Activated B cell treated with CpG ODN at 0.5 μM for 24 hours (primary cell): ENCODE measurements at places on chromosomes 5 and 9. TPM values are rescaled to one million over a fixed set of nuclear protein-coding genes. Genes with fewer than 3 reads are reported as not detected.

COL27A1 gene
- 0.33 and 0.44 TPM in 2 replicates for total RNA-seq

BOD1 gene
- 28.9 and 32.4 TPM in 2 replicates for total RNA-seq

GFRA3 gene
- total RNA-seq = not detected in 2 replicates

BARHL1 gene
- not detected in 2 replicates for total RNA-seq

TGFBR1 gene
- total RNA-seq = 53.5 and 65.3 TPM in 2 replicates

GRCh38 chr5:72151646-72152045, 44.4 kb downstream of the MAP1B start:
- DNase-seq = no peak

GRCh38 chr9:72362680-72363139, 2.3 kb downstream of the ZFAND5 start:
- DNase-seq = no peak

- no peak for DNase-seq
Measured at GRCh38 chr5:53942724-53943123, 367.6 kb downstream of the ARL15 start.

DNA sequence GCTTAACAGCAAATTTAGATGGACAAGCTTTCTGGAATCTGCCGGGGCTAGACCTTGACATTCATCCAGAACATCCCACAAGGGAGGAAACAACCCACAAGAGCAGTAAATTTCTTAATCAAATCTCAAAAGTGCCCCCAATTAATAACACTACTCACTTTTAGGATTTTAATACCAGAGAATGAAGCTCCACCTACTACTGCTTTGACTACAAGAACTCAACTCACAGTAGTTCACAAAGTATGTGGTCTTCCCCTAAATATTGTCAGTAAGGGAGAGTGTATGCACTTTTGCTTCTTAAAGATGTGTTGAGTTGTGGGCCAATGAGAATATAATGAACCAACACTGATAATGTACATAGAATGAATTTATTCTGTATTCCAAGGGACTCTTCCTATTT, 94.7 kb downstream of the EBF1 start:
- DNase-seq = no peak

DNA sequence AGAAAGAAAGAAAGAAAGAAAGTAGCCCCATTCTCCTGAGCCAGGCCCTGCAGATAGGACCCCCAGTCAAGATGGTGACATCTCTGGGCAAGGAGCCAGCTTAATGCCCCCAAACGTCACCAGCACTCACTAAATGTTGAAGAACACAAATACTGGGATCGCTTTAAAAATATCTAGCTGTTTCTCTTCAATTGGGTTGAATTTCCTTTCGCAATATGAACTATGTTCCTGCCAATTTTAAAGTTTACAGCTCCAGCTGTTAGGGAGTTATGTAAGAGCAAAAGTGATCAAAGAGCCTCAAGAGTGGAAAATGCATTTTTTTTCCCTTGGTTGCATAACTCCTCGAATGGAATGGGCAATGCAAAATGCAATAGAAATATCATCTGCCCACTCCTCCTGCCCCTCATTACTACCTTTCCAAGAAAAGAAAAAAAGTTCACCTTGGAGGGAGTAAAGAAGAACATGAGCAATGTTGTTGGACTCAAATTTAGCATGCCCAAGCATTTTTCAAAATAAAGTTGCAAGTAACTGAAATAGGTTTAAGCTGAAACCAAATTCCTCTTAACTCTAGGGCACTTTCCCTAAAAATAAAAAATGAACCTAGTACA, 244.2 kb upstream of the PIK3R1 start:
- DNase-seq = no peak

GRCh38 chr5:105158526-105158925, 1595.9 kb upstream of the NUDT12 start:
- DNase-seq = no peak
